ENCODE measurements at places on chromosomes 12 and 14.

DNA sequence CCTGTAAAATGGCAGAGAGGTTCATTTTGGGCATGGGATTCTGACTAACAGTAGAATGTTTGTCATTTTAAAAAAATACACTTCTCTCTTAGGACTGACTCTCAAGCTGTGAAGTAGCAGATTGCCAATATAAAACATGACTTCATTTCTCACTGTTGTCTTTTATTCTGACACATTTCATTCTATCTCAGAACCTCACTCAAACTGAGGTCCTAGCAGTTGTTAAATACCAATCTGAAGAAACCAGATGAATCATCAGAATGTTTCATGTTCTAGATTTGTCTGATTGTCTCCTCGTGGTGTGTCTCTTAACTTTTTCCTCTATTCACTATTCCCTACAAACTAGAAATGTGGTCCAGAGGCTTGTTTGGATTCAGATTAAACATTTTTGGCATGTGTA, 276.5 kb upstream of the NPAS3 start:
- DNase-seq: no peak

GRCh38 chr12:78898416-78898815, 33.8 kb downstream of the SYT1 start:
- DNase-seq: peak; percentile 43

DNA sequence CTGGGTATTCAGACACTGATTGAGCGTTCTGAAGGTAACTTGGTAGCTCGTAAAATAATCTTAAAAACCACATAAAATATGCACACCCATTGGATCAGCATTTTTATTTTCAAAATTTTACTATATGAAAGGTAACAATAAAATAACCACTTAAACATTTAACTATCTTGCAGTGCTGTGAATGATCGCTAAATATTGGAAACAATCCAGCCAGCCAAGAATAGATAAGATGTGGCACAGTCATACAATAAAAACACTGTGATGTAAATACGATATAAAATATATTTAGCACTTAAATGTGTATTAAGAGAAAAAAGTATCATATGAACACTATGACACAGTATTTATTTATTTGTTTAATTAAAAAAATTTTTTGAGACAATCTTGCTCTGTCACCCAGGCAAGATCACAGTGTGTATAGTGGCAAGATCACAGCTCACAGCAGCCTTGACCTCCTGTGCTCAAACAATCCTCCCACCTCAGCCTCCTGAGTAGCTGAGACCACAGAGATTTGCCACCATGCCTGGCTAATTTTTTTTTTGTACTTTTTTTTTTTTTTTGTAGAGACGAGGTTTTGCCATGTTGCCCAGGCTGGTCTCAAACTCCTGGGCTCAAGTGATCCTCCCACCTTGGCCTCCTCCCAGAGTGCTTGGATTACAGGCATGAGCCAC, 39.4 kb downstream of the SDR9C7 start:
- DNase-seq: no peak

DNA sequence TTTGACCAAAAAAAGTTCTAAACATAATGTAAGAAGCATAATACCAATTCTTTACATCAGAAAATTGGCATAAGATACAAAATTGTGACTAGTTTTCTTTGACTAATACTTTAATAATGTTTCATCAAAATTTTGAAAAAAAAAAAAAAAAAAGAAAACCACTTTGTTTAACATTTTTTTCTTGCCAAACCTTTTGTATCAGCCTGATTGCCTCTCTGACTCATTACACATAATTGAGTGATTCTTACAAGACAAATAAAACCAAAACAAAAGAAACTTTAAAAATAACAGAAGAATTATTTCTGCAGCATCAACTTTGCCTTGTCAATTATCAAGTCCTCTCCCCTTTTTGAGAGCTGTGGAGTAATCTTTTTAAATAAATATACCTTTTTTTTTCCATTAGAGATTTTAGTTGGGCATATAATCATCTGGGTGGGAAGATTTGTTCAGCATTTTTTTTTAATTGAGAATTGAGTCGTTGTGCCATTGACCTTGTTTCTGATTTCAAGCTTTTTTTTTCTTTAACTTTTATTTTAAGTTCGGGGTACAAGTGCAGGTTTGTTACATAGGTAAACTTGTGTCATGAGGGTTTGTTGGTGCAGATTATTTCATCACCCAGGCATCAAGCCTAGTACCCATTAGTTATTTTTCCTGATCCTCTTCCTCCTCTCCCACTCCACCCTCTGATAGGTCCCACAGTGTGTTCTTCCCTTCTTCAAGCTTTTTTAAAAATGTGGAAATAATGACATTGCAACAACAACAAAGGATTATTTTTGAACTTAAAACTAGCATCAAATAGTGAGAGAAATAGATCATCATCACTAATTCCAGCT, 45.8 kb upstream of the HMGA2 start:
- no peak for DNase-seq

DNA sequence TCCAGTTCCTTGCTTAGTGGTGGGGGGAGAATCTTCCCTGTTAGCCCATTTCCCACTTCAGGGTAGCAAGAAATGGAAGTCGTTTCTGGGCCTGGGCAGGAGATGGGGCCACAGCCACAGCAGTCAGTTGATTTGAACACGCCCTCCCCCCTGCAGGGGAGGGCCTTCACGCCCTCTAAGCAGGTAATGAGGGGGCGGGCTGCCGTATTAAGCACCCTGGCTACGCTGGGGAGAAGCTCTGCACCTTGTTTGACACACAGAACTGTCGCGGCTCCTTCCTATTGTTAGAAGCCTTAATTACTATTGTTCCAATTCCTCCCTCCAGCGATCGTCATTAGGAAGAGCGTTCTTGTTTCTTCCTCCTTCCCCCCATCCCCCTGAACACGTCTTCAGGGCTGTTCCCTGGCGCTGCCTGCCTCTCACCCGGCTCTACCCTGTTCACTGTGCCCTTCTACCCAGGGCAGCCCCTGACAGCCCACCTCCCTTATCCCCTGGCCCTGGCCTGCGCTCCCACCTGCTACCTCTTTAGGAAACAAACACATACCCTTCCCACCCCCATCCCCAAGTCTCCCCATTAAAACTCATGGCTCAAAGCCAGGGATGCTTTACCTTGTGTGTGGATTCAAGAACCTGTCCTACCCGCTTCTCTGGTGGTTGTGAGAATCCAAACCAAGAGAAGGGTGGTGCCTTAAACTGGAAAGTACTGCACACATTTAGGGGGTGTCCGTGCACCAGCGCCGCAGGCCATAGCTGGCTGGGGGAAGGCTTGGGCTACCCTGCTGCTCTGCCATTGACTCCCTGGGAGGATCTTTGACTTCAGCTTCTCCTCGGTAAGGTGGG, 137.6 kb downstream of the TSPAN9 start:
- DNase-seq: no peak

DNA sequence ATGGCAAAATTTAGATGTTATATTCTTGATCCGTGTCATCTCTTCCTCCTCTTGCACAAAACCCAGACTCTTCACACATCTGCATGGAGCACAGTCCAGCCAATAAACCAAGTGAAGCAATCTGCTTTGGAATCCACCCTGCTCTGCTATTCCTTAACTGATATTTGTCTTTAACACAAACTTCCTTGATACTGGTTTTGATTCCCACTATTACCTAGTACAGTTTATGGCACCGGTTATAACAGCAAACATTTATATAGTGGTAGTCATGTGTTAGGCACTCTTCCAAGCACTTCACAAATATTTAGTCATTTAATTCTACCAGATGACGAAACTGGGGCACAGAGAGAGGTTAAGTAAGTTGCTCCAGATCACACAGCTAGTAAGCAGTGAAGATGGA, 12.5 kb downstream of the STYK1 start:
- DNase-seq: no peak

DNA sequence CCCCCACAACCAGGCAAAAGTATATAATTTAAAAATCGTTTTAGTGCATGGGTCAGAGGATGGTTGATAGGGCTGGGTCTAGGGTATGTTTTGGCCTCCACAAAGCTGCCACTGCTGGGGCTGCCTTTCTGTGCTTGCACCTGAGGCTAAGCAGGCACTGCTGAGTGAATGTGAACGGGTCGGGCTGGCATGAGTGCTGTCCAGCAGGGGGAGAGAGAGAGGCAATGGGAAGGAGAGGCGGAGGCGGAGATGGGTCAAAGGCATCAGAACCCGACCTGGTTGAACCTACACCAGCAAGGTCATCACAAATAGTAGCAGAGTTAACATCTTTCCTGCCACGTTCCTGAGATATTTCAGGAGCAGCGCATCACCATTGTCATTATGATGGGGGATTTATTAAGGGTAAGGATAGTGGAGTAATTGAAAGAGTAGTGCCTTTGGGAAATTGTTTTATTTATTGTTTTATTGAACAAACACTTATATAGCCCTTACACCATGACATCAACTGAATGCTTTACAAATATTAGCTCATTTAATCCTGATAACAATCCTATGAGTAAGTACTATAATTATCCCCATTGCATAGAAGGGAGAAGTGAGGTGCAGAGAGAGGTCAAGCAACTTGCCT, 5.8 kb upstream of the NRXN3 start:
- no peak for DNase-seq

DNA sequence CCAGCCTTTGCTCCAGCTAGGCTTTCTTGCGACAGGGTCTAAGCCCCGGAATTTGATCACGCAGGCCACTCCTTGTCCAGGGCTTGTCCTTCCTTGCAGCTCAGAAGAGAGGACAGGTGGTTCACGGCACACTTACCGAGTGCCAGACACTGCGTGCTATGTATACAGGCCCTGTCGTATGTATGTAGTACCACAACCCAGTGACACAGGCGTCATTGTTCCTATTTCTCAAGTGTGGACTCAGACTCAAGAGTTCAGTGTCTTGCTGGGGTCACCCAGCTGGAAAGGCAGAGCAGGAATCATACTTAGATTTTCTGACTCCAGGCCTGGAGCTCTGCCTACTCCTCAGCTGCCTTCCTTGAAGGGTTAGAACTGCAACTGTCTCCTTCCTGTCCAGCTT, 153.9 kb downstream of the SMOC1 start:
- DNase-seq: no peak

- DNase-seq: peak; percentile 45
Observed at GRCh38 chr12:113860950-113861349, 105.2 kb downstream of the RBM19 start.

GRCh38 chr12:120066341-120066740, 50.2 kb downstream of the RAB35 start:
- no peak for DNase-seq

DNA sequence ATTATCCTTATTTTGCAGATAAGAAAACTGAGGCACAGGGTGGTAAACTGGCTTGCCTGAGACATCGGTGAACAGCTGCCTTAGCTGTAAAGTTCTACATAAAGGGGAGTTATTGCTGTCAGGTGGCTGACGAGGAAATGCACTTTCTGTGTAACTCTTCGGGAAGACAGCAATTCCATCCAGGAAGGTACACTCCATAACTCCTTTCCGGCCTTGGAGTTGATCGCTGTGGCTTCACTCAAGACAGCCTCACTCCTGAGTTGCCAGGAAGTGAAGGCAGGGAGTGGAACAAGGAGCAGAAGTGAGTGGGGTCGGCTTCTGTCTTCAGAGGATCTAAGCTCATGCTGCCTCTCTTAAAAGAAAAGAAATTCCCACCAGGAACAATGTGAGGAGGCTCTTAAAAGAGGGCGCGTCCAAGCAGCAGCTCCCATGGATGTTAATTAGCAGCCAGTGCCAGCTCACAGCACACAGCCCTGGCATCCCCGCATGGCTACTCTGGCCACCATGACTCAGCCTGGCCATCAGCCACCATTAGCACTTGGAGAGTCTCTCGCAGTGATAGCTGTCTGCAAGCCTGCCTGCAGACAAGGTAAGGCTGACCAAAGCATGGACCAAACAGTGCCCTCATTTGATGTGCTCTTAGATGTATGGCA, 60.3 kb downstream of the NUAK1 start:
- no peak for DNase-seq

DNA sequence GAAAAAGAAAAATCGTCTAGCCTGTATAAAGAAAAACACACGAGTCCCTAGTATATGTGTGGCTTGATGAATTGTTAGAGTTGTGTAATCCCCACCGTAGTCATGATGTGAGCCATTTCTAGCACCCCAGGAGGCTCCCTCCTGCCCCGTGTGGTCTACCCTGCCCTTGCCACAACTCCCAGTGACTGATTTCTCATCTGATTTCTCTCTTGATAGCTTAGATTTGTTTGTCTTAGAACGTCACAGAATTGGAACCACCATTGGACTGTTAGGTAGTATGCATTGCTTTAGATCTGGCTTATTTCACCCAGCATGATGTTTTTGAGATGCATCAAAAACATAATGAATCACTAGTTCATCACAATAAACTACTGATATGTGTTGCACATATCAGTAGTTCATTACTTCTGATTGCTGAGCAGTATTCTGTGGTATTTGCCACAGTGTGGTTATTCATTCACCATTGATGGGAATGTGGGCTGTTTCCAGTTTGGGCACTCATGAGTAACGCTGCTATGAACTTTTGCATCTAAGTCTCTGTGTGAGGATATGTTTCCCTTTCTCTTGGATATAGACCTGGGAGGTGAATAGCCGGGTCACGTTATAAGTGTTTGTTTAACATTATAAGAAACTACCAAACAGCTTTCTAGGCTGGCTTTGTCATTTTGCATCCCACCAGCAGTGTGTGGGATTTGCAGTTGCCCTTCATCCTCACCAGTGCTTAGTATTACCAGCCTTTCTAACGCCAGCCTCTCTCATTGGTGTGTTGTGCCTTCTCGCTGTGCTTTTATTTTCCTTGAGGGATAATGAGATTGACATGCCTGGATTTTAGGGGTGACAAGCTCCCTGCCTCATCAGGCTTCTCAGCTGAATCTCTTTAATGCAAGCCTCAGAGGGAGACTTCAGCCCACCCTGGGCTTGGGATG, 31.9 kb upstream of the NCOR2 start:
- no peak for DNase-seq

- peak; percentile 54 for DNase-seq
Observed at GRCh38 chr14:55938249-55938791, 179.9 kb upstream of the PELI2 start.

DNA sequence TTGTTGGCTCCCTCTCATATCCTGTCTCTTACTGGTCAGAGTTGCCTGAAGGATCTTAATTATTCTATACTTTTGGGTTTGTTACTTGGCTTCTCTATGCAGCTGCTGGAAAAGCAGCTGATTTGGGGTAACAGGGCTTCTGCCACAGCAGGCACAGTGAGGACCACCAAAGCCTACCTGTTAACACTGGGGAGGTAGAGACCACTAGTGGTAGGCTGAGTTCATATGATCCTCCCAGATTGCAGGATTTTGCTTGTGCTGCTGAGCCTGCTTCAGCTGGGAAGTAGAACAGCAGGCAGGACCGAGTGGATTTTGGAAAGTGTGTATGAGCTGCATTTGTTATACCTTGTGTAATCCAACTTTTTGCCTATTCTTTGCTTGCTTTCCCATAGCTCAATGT, 34.1 kb downstream of the RCOR1 start:
- DNase-seq: no peak

DNA sequence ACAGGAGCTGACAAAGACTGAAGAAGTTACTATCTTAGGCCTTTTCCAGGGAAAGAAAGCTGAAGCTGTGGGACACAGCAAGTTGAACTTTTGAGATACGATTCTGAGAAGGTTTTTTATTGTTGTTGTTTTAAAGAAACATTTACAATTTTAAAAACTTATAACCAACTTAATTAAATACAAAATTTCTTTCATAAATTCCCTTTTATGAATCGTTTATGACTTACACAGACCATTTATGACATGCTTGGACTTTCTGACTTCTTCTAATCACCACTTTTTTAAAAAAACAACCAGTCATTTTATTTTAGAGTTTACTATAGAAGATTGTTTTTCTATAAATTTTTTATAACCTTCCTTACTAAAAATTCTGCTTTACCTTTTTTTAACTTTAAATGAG, 68.7 kb downstream of the DHRS2 start:
- no peak for DNase-seq

All from femur (tissue), 1 donor.